Glutamatergic neuron (in vitro differentiated cells): ENCODE measurements at places on chromosomes 4 and X. TPM values are rescaled to one million over a fixed set of nuclear protein-coding genes. Genes with fewer than 3 reads are reported as not detected.

CENPI gene
- 10.2 TPM for total RNA-seq

NDUFA1 gene
- 61.6 TPM for total RNA-seq

RAB41 gene
- total RNA-seq: not detected

IL1RAPL1 gene
- 0.66 TPM for total RNA-seq

NDST3 gene
- total RNA-seq: 38.4 TPM

RNF150 gene
- 23.3 TPM for total RNA-seq

DNA sequence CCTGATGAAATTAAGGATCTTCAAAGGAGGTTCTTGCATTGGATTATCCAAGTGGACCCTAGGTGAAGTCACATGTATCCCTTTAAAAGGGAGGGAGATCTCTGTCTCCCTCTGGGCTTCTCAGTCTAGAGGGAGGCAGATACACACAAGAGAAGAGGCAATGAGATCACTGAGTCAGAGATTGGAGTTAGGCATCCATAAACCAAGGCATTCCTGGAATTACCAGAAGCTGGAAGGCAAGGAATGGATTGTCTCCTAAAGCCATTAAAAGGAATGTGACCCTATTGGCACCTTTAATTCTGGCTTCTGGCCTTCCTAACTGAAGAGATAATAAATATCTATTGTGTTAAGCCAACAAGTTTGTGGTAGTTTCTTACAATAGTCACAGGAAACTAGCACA lies 383.2 kb downstream of the PACRGL start:
- H3K36me3 ChIP-seq: no peaks in the 10 kb centered on the region
- H3K4me1 ChIP-seq: no peaks in the 10 kb centered on the region
- H3K4me3 ChIP-seq: no peak overlapping the region
- no peaks in the 10 kb centered on the region for H3K27me3 ChIP-seq
- DNase-seq: no peak

DNA sequence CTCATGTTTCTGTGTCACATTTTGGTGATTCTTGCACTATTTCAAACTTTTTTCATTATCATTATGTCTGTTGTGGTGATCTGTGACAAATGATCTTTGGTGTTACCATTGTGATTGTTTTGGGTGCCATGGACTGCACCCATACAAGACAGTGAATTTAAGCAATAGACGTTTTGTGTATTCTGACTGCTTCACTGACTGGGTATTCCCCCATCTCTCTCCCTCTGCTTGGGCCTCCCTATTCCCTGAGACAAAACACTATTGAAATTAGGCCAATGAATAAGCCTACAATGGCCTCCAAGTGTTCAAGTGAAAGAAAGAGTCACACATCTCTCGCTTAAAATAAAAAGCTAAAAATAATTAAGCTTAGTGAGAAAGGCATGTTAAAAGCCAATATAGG lies 60.2 kb downstream of the BANK1 start:
- no peaks in the 10 kb centered on the region for H3K27me3 ChIP-seq
- no peak overlapping the region for H3K27ac ChIP-seq
- H3K36me3 ChIP-seq: no peaks in the 10 kb centered on the region
- DNase-seq: no peak
- H3K4me3 ChIP-seq: no peak overlapping the region
- no peaks in the 10 kb centered on the region for H3K4me1 ChIP-seq

GRCh38 chr4:10090467-10091250 lies 25.9 kb downstream of the WDR1 start:
- DNase-seq: no peak
- H3K4me1 ChIP-seq: peaks cover 26% of the 10 kb centered on the region
- H3K27me3 ChIP-seq: peaks cover 11% of the 10 kb centered on the region
- no peak overlapping the region for H3K27ac ChIP-seq
- no peaks in the 10 kb centered on the region for H3K36me3 ChIP-seq

- H3K4me3 ChIP-seq: no peak within 1 kb of the TSS
- H3K4me1 ChIP-seq: peaks cover 1% of the 10 kb centered on the region
- no peaks in the 10 kb centered on the region for H3K36me3 ChIP-seq
- no peak within 1 kb of the TSS for H3K27ac ChIP-seq
- peaks cover 3% of the 10 kb centered on the region for H3K27me3 ChIP-seq
Measured at GRCh38 chrX:101385795-101386541, at the start of gene BTK. Gene BTK, minus strand, starts transcription at chrX:101386191. Its CDS starts 10,907 bp downstream, at chrX:101375284.

GRCh38 chr4:86233681-86234080 lies 126.2 kb downstream of the MAPK10 start:
- no peak for DNase-seq
- H3K27ac ChIP-seq: no peak overlapping the region
- no peaks in the 10 kb centered on the region for H3K4me1 ChIP-seq
- no peak overlapping the region for H3K4me3 ChIP-seq
- H3K36me3 ChIP-seq: peaks cover 5% of the 10 kb centered on the region

DNA sequence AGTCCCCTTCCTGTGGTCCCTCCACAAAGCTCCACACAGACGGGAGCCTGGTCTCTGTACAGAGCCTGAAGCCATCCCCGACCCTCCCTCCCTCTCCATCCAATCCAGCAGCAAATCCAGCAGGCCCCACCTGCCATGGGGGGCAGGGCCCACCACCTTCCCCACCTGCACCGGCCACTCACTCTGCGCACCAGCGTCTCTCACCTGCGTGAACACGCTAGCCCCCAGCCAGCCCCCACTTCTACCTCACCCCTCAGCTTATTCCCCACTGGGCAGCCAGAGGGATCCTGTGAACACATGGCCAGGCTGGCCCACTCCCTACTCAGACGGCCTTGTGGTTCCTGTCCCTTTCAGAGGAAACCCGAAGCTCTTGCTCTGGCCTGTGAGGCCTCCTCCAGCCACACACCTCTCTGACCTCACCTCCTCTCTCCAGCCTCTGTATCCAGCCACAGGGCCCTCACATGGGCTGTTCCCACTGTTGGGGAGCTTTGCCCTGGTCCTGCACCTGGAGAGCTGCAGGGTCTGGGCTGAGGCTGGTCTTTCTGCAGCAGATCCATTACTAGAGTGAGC lies 70.9 kb downstream of the WFS1 start:
- no peaks in the 10 kb centered on the region for H3K36me3 ChIP-seq
- H3K27me3 ChIP-seq: peaks cover 7% of the 10 kb centered on the region
- H3K27ac ChIP-seq: no peak overlapping the region
- peak; percentile 8 for DNase-seq
